RPMI7951 (cell line): ENCODE measurements at places on chromosomes 7 and 10.

GRCh38 chr10:110783509-110784107 is 88.1 kb upstream of the PDCD4 start:
- no peak for DNase-seq

GRCh38 chr10:83667594-83667993 is 471.7 kb upstream of the GHITM start:
- DNase-seq, result no peak

- DNase-seq, result no peak
These were observed 1.7 kb upstream of the C10orf105 start for GRCh38 chr10:71721313-71721712.

DNA sequence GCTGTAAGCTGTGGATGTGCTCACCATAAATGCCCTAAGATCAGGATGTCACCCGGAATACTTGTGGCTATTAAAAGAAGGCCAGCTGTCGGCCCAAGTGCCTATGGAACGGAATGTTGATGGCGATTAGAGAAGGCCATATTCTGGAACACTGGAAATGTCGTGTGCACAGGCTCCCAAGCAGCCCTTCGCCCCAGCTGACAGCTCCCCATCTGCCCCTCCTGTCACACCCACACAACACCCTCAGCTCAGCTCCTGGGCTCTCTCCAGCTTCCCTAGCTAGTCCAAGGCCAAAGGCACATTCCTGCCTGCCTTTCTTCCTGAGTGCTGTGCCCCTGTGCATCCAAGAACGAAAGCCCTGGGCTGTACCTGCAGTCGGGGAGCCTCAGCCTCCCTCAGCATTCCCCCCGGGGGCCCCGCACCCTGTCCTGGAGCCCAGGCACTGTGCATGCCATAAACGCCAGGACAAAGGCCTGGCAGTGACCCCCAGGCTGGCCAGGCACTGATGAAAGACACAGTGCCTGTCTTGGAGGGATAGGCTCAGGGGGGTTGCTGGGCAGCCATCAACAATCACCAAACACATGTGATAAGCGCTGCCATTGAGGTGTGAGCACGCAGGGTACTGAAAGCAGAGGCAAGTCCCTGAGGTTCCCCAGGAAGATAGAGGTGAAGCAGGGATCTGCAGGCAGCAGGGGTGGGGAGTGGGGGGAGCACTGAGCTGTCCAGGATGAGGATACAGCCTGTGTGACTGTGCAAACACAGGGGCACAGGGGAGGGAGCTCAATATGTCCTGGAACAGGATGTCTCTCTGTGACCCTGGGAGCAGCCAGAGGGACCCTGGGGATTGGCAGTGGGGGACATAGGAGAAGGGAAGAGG is 3.7 kb upstream of the LDB3 start:
- DNase-seq, result no peak

- DNase-seq, result no peak
These were observed 27.3 kb upstream of the PFKP start for GRCh38 chr10:3040069-3040468.

DNA sequence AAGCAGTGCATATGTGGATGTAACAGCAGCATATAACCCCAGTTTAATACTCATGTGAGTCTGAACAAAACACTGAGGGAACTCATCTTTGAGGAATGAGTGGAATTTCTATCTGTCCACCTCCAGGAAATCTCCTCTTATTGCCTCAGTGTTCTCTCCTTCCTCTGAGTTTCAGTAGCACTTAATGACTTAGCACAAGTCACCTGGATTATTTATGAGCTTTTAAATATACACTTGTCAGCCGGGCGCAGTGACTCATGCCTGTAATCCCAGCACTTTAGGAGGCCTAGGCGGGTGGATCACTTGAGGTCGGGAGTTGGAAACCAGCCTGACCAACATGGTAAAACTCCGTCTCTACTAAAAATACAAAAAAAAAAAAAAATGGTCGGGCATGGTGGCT is 4.3 kb downstream of the LRRC20 start:
- peak; percentile 77 for DNase-seq

DNA sequence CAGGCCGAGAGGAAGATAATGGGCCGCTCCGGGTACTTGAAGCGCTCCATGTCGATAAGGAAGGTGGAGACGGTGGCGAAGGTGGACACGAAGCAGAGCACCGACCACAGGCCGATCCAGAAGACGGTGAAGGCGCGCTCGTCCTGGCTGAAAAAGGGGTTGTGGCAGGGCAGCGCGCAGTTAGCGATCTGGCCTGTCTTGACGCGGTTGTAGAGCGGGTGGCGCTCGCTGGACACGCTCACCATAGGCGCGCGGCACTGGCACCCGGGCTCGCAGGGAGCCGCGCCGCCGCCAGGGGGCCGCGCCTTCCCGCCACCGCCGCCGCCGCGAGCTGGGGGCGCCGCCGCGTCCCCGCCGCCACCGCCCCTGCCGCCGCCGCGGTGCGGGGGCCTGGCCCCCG is 1.6 kb downstream of the FZD8 start:
- DNase-seq, result peak; percentile 73

- DNase-seq, result peak; percentile 97
These were observed 509.0 kb upstream of the PODXL start for GRCh38 chr7:132065193-132065988.

GRCh38 chr10:70756700-70757360 is 28.3 kb downstream of the TBATA start:
- peak; percentile 35 for DNase-seq

DNA sequence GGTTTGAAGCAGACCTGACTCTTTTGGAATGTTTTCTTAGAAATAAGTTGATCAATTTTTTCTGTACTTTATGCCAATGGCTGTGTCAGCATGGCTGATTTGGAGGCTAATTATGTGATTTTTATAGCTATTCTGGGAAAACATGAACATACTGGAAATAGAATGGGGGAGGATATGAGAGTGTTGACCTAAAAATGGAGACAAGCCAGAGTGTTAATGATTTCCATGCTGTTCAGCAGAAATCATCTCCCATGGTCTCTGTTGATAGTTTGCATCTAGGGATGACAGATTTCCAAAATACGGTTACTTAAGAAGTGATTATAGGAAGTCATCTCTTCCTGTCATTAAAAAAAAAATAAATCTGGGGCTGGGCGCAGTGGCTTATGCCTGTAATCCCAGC is 32.7 kb upstream of the DMTF1 start:
- no peak for DNase-seq

- no peak for DNase-seq
These were observed 503.1 kb downstream of the GRID1 start for GRCh38 chr10:85863301-85864172.

- DNase-seq, result no peak
These were observed 178.8 kb downstream of the PTPN20 start for GRCh38 chr10:47090042-47090441.

DNA sequence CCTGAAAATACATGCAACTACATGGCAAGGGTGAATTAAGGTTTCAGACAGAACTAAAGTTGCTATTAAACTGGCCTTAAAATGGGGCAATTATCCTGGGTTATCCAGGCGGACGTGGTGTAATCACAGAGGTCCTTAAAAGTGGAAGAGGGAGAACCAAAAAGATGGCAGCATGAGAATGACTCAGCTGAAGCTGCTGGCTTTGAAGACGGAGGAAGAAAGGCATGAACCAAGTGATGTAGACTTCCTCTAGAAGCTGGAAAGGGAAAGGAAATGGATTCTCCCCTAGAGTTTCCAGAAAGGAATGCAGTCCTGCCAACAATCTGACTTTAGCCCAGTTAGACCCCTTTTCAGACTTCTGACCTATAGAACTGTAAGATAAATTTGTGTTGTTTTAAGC is 27.0 kb upstream of the UBN2 start:
- peak; percentile 40 for DNase-seq

DNA sequence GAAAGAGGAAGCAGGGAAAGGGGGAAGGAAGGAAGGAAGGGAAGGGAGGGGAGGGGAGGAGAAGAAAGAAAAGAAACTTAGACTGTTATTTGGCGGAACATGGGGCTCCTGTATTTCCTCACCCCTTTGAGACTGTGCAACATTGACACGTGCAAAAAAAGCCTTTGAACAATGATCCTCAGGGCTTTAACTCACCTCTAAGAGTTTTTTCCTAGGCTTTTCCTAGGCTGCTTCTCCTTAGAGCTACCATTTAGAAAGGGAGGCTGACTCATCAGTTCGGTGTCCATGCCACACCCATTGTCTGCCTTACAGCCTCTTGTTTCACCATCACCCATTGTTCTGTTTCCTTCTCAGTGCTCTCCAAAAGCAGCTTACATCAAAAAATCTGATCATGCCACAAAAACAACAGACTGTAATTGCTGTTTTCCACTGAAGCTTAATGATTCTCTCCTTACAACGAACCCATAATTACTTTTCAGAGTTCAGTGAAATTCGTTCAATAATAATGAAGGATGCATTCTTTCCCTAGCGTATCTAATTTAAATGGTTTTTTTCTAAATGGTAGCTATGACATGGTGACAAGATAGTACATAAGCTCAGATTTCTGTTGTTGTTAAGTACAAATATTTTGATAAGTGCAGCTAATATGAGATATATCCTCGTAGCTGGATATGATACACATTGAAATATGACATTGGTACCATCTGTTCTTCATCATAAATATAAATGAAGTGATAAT is 90.8 kb downstream of the PRLHR start:
- DNase-seq, result peak; percentile 76

- peak; percentile 93 for DNase-seq
These were observed 204.3 kb downstream of the DGKI start for GRCh38 chr7:137642472-137642871.

DNA sequence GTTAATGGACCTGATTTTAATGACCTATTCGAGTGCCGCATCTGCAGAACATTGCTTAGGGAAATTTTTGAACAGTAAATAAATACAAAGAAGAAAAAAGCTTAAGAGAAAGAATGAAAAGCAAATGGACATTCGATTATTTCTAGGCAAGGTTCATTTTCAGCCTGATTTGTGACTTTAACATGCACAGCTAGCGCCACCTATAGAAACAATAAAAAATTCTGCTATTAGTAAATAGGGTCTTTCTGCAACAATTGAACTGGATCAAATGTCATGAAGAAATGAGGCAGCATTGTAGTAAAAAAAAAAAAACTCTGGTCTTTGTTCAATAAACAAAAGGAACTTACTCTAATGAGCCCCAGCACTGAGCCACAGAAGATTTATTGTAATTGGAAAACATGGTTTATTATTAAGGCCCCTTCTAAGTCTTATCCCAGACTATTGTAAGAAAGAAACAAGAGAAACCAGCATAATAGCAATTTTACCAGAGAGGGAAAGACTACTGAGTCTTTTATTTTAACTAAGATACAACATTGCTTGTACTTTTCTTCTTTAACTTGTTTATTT is 41.4 kb upstream of the GHITM start:
- DNase-seq, result no peak

GRCh38 chr7:140607441-140607989 is 33.1 kb downstream of the DENND2A start:
- peak; percentile 99 for DNase-seq

GRCh38 chr10:61747307-61747706 is 84.6 kb downstream of the CABCOCO1 start:
- no peak for DNase-seq

- DNase-seq, result no peak
These were observed 1.3 kb downstream of the THSD7A start for GRCh38 chr7:11830582-11831155.

DNA sequence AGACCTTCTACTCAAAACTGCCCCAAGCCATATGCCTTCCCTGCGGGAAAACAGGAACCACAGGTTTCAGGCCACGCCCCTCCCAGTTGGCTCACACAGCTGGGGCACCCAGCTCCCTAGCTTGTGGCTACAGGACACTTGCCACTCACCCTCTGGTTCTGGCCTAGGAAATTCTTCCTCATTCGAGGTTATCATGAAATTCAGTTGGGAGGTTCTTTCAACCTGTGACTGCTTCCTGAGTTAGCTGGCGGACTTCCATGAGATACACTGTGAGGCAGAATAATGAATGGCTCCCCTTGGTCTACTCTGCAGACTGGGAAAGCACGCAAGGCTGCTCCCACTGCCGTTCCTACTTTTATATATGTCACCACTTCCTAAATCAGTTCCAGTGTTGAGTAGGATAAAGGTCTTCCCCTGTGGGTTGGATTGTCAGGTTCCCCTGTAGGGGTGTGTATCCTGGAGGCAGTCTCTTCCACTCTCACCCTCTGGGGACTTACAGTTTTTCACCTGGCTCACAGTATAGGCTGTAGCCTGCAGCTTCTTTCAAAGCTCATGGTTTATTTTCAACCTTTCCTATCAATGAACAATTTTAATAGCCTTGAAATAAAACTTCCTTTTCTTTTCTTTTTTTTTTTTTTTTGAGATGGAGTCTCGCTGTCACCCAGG is 37.0 kb downstream of the GPR22 start:
- DNase-seq, result peak; percentile 20

DNA sequence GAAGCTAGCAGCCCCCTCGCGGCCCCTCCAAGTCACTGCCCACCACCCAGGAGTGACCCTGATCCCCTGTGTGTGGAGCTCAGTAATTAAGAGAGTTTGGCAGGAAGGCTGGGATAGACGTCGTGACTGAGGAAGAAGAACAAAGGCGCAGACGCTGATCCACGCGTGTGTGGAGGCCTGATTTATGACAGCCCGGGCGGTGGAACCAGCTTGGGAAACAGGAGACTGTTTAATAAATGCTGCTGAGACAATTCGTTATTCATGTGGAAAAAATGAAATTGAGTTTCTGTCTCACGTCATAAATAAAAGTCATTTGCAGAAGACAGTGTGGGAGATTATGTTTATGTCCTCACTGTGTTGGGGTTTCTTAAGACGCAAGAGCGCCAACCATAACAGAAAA is 130.8 kb downstream of the ELFN1 start:
- no peak for DNase-seq

DNA sequence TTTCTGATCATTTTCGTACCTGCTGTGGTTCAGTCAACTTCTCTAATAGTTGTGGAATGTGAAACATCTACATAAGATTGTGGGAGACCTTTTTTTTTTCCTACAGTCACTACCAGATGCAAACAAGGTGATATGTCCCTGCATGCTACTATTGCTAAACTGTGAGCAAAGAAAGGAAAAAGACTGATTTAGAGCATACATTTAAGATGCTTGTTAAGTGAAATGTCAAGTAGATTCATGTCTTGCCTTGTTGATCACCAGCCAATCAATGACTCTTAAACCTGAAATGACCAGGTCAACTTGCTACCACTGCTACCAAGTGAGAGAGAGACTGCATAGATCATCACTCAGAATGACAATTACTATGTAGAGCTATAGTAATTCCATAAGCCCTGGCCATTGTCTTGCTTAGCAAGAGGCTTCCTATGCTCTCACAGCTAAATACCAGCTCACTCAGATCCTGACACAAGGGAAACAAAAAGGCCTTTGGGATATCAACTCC is 84.3 kb upstream of the SKAP2 start:
- no peak for DNase-seq

DNA sequence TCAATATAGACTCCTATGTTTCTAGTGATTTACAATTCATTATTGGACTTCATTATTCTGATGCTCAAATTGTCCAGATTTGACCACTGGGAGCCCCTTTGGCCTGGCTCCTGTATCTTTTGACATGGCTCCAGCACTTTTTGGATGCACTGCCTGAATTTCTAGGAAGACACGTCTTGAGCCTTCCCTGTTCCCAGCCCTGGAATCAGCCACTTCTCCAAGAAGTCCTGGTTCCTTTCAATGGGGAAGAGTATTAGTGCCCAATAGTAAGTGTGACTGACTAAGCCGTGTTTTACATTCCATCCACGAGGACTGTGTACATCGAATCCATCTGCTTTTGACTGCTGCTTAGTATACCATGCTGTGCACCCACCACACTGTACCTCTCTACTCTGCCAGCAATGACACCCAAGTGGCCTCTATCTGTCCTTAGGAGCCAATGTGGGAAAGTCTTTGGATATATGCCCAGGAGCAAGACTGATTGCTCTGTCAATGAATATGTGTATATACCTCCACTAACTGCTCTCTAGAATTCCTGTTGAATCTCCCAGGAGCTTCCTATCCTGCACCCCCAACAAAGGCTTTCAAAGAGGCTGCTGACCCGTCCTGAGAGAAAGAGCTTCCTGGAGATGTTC is 23.2 kb upstream of the NPFFR1 start:
- no peak for DNase-seq

- DNase-seq, result no peak
These were observed 6.9 kb upstream of the ELFN1 start for GRCh38 chr7:1663223-1663622.
